ENCODE measurements at places on chromosomes 7 and 10. TPM values are rescaled to one million over a fixed set of nuclear protein-coding genes. Genes with fewer than 3 reads are reported as not detected.

DNA sequence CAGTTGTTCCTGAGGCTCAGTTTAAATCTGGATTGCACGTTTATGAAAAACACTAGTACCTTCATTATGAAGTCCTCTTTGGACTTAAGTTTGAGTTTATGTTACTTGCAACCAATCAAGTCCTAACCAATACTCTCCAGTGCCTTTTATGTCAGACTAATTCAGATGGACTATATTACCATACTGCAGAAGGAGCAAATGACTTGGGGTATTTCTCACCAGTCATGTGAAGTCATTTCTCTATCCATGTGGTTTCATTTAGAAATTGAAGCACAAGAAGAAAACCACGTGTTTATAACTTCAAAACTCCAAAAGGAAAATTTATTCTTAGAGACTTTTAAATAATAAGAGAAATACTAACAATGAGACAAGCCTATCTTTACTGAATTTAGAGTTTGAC lies 201.6 kb downstream of the MBL2 start:
- DNase-seq, result no peak

Gene GHRHR
- polyA plus RNA-seq, result 0.55 TPM

DNA sequence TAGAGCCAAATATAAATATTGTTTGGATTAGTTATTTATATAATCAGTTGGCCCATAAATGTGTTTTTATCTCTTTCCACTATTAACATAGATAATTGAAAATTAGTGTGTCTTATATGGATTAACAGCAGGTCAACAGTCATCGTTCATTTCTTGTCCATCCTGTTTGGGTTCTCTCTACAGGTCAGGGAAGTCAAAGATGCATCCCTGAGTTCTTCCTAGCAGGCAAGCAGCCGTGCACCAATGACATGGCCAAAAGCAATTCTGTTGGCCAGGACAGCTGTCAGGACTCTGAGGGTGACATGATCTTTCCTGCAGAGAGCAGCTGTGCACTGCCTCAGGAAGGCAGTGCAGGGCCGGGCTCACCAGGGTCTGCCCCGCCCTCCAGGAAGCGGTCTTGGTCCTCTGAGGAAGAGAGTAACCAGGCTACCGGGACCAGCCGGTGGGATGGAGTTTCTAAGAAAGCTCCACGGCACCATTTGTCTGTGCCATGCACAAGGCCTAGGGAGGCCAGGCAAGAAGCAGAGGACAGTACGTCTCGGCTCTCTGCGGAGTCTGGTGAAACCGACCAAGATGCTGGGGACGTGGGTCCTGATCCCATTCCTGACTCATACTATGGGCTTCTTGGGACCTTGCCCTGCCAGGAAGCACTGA lies 15.9 kb downstream of the FBH1 start:
- DNase-seq, result no peak

- DNase-seq, result no peak
These were observed 35.5 kb downstream of the POM121L12 start for GRCh38 chr7:53070883-53071282.

Gene STMP1
- 92.1 TPM for polyA plus RNA-seq

Gene EVX1
- 0.07 TPM for polyA plus RNA-seq

Gene PCGF6
- polyA plus RNA-seq, result 14.4 TPM

DNA sequence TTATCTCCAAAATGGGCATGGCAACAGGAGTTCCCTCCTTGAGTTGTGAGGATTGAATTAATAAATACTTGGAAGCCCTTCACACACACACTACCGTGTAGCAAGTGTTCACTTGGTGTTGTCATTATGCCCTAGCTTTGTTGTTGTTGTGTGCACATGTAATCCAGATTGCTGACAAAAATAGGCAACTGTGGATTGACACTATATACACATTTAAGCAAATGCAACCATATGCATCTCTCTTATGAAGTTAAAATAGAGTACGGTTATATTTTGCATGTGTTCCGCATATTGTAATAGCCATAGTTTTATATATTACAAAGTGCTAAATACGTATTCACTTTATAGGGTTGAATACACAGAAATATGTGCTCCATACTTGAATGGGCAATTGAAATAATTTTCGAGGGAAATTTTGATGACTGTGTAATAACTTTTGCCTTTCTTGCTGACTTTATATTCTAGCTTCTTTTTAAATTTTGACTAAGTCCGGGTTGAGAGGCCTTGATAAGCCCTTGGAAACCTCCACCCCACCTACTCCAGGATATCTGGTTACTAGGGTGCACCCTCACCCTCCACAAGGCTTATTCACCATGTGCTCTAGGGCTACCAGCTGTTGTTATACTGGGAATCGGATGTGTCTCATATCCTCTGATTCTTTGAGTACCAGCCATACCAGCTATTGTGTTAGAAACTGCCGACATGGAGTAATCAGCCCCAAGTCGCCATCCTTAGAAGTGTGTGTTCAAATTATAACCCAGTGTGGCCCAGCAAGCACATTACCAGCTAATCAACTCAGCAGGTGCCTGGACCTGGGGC lies 265.0 kb downstream of the CAMK1D start:
- no peak for DNase-seq

GRCh38 chr10:44689368-44689767 lies 221.8 kb upstream of the TMEM72 start:
- DNase-seq, result no peak

DNA sequence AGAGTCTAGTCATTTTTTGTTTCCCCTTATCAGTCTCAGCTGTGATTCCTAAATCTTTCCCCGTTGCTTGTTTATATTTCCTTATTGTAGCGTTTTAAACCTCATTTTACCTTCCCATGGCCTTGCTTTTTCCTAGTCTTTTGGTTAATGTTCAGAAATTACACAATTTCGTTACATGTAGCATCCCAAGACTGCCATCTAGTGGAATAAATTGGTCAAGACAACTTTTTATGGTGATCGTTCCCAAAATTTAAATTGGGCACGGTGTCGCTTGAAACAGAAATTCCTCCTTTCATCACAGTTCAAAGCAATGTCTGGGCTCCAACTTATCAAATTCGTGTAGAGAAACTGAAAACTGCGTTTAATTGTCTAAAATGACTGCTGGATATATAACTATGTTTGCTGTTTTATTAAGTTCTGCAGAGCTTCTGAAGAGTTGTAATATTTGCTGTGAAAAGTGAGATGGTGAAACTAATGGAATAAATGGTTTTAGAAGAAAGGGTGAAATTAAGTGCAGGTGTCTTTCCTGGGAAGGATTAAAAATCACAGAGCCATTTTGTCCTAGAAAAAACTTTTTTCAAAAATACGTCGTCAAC lies 370.2 kb downstream of the PHF14 start:
- no peak for DNase-seq

Gene BMPR1A
- 79.4 TPM for polyA plus RNA-seq

Gene ATP6V0E2
- polyA plus RNA-seq, result 24.3 TPM

- no peak for DNase-seq
These were observed 41.7 kb upstream of the RBM33 start for GRCh38 chr7:155602750-155603149.

- DNase-seq, result no peak
These were observed 69.2 kb upstream of the UNC5B start for GRCh38 chr10:71143170-71143569.

- no peak for DNase-seq
These were observed 115.0 kb upstream of the TEX47 start for GRCh38 chr7:88910516-88910915.

DNA sequence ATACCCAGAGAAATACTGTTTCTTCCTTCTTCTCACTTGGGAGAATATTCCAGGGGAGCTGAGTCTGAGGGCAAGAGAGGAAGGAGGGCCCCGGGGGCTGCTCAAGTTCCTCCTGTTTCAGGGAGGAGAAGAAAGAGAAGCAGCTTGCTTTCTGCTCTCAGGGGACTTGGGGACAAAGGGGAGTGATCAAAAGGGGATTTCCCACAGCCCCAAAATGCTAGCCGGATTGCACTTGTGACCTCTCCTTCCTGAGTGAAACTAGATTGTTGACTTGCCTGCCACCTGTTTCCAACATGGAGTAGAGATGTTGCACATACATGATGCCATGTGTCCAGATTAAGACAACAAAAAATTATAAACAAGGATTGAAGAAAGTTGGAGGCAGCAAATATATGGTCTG lies 28.7 kb upstream of the PDCD4 start:
- no peak for DNase-seq

DNA sequence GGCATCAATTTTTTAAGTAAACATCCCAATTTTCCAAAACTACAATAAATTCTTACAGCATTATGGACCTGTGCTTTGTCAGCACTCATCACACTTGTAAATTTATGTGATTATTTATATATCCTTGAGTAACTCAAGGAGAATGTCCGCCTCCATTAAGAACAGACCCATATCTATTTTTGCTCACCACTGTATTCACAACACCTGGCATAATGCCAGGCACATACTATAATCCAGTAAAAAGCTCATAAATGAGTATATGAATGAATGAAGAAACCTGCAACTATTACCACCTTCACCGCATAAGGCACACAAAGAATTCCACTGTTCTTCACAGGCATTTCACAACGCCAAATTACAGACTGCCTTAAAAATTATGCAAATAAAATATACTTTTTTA lies 46.9 kb downstream of the MINDY3 start:
- no peak for DNase-seq

Gene NPC1L1
- 3.3 TPM for polyA plus RNA-seq

- DNase-seq, result no peak
These were observed 55.7 kb upstream of the IL6 start for GRCh38 chr7:22671177-22671879.

Gene EN2
- 0.76 TPM for polyA plus RNA-seq

- no peak for DNase-seq
These were observed 600.6 kb downstream of the PHTF2 start for GRCh38 chr7:78399033-78399769.

DNA sequence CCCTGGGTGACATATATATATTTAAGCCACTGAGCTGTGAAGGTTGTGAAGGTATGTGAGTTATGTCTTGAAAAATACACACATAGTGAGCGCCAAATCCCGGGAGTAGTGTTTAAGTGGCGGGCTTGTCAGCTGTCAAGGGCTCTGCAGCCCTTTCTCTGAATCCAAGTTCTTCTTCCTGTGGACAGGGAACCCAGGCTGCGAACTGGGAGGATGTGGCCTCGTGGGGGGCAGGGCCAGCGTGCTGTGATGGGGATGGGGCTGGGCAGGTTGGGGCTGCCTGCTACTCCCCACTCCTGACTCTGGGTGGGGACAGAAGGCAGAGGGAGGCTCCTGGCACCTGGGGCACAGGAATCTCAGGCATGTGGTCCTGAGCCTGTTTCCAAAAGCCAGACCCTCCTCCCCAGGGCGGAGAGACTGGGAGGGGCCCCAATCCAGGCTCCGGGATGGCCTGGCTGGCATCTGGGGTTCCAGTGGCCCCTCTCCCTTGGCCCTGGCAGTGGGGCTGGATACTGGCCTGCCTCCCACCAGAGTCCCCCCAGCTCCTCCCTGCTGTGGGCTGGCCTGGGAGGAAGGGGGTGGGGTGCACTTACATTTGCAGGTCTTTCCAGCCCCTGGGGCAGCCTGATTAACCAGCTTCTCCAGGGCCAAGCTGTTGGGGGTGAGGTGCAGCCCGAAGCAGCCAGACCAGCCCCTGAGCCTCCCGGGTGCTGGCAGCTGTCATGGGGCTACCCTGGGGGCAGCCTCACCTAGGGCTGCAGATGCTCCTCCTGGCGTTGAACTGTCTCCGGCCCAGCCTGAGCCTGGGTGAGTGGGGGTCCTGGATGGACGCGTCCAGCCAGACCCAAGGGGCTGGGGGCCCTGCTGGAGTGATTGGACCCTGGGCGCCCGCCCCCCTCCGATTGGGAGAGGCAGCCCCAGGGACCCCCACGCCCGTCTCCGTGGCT lies at the start of gene UPK3B:
UPK3B (plus strand) TSS at position 622 of the 947 bp plus-strand sequence; CDS start at position 723, 101 bp downstream.
- no peak for DNase-seq

GRCh38 chr10:86312701-86313270 lies 53.8 kb downstream of the GRID1 start:
- DNase-seq, result no peak

DNA sequence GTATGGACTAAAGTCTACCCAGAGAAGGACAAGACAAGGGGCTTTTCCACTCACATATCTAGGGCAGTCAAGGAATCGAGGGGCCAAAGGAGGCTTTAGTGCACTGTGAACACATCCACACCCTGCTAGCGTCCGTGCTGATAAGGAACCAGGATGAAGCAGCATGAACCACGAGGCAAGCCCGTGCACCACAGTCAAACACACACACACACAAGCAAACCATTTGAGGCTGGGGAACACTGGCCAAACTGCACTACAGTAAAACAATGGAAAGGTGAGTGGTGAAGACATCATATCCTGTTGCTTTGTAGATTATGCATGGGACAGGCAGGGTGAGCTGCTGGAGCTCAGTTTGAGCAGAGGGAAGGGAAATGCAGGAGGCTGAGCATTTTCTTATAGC lies 177.4 kb upstream of the CDCA7L start:
- DNase-seq, result no peak

Gene RTKN2
- 9.5 TPM for polyA plus RNA-seq

Gene NPFFR1
- polyA plus RNA-seq, result 0.10 TPM

- no peak for DNase-seq
These were observed 105.0 kb downstream of the KMT2C start for GRCh38 chr7:152330827-152331226.

- DNase-seq, result no peak
These were observed 31.5 kb downstream of the TMEM248 start for GRCh38 chr7:66952343-66953043.

GRCh38 chr7:133290676-133291333 lies 37.9 kb downstream of the EXOC4 start:
- no peak for DNase-seq

- DNase-seq, result no peak
These were observed 95.7 kb downstream of the COL13A1 start for GRCh38 chr10:69897432-69897831.

DNA sequence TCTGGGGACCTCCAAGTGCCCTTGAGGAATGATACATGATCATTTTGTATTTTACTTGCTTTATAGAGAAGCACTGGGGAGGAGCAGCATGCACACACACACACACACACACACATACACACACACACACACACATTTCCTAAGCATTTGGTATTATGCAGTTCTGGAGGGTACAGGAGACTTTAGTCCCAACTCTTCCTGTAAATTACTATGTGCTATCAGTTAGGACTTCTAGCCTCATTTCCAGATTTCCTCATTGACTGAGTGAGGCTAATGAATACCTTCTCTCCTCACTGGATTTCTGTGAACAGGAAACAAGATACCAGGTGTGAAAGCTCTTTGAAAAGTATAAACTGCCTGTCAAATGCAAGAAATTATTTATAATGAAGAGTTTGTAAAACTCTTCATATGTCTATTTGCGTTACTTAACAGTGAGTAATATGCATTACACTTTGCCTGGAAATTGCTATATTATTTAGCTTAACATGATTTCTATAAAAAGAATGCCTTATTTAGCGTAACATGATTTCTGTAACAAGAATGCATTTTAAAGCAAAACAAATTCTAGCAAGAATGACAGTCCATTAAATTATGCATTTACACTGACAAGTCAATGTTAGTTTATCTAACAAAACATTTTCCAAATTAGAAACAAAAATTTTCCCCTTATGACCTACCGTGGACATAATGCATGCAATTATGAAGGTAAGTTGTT lies 34.2 kb downstream of the ACTA2 start:
- DNase-seq, result no peak

Gene CPVL
- 47.4 TPM for polyA plus RNA-seq

Gene TAS2R5
- polyA plus RNA-seq, result 8.6 TPM

GRCh38 chr10:104449391-104449790 lies 95.8 kb downstream of the CFAP58 start:
- no peak for DNase-seq

Gene CTNNA3
- 2.5 TPM for polyA plus RNA-seq

Gene CHN2
- 19.7 TPM for polyA plus RNA-seq

Measured in left renal cortex interstitium (tissue), 4 donors.